Activated naive CD8-positive, alpha-beta T cell treated with anti-CD3 and anti-CD28 coated beads, Interleukin-2, amount 50 U/mL, for 24 hours (primary cell): ENCODE measurements at places on chromosomes 1 and 21.

GRCh38 chr1:227769047-227769935, 34.1 kb downstream of the SNAP47 start:
- no peak for DNase-seq

- DNase-seq: no peak
These were observed 9.5 kb downstream of the ATP6V1G3 start for GRCh38 chr1:198530953-198531352.

DNA sequence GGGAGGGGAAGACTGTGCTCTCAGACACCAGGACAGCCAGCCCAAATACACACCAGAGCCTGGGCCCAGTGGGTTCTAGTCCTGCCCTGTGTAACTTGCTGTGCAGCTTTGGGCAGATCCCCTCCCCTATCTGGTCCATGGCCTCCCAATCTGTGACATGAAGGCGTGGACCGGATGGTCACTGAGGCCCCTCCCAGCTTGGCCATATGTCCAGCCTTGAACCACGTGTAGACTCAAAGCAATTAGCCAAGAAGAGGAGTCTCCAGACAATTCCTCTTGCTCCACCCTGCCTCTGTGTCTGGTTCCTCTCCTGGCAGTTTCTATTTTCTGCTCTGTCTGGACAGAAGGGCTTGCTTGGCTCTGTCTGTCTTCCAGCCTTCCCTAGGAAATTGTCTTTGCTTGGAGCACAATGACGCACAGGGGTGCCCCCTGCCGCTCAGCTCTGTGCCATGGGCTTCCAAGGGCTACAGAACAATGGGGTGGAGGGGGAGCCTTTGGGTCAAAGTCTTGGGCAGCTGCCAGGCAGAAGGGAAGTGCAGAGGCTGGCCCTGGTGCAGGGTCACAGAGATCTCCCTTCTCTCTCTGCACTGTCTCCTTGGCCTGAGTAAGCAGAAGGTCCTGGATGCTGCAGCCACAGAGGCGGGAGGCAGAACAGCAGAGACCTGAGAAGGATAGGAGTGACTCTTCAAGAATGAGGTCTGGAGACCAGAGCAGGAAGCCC, 66.1 kb downstream of the TENT5C start:
- DNase-seq: no peak

- DNase-seq: no peak
These were observed 56.3 kb downstream of the DDR2 start for GRCh38 chr1:162688521-162688920.

DNA sequence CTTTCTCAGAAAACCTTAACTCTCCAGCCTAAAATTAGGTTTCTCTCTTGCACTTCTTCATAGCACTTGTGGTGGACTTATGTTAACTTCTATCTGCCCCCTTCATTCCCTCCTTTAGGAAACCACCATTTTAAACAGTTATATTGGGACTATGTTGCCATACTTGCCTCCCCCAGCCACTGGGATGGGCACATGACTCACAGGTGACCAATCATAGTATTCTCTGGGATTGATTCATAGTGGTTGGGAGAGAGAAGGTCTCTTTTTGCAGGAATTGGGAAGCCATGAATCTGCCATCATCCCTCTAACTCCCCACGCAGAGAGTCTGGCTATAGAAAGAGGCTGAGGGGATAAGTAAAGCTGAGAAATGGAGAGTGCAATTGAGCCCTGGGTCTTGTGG, 50.4 kb upstream of the NRDC start:
- no peak for DNase-seq

DNA sequence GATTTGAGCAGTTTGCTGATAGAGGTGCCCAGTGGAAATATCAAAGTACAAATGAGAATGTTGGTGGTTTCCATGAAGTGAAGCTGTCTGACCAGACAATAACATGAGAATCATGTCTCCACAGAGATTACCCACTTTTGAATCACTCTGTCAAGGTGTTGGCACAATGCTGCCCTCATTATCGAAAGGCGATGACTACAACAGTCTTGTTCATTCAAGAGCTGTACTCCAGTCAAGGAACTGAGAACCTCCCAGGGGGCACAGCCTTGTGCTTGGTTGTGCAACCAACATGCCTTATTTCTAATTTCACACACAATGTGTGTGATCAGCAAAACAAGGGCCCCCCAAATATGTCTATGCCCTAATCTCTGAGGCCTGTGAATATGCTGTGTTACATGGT, 35.7 kb downstream of the ETS2 start:
- DNase-seq: no peak

DNA sequence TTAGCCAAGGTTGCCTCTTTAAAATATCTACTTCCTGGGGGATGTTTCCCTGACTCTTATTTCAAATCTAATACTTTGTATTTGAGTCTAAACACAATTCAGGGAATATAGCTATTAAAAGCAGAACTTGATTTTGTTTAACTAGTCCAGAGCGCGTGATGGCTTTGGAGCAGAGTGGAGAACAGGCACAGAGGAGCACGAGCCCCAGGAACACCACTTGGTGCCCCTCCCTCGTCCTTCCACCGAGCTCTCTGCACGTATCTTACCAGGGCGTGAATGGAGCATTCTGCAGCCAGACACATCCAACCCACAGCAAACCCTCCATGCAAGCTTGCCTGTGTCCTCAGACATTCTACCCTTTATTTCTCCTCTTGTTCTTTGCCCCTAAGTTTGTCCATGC, 14.1 kb downstream of the KIF26B start:
- no peak for DNase-seq

DNA sequence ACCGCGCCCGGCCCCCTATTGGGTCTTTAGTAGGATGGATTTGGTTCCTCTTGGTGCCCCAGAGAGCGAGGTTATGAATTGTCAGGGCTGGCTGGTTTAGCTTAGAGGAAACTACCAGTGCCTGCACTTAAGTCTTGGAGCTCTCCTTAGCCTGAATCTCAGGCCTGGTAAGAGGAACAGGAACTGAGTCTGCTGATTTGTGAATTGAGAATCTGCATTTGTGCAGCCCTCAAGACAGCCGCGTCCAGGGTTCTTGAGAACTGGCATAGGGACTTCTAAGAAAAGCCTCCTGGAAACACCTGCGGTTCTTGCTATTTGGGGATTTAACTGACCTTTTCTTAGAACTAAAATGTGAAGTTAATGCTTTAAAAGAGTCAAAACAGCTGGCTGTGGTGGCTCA, 1.7 kb downstream of the NECAP2 start:
- no peak for DNase-seq

GRCh38 chr21:15660423-15660804, 69.4 kb upstream of the USP25 start:
- no peak for DNase-seq

GRCh38 chr1:6557597-6557996, 2.5 kb downstream of the TAS1R1 start:
- DNase-seq: no peak

DNA sequence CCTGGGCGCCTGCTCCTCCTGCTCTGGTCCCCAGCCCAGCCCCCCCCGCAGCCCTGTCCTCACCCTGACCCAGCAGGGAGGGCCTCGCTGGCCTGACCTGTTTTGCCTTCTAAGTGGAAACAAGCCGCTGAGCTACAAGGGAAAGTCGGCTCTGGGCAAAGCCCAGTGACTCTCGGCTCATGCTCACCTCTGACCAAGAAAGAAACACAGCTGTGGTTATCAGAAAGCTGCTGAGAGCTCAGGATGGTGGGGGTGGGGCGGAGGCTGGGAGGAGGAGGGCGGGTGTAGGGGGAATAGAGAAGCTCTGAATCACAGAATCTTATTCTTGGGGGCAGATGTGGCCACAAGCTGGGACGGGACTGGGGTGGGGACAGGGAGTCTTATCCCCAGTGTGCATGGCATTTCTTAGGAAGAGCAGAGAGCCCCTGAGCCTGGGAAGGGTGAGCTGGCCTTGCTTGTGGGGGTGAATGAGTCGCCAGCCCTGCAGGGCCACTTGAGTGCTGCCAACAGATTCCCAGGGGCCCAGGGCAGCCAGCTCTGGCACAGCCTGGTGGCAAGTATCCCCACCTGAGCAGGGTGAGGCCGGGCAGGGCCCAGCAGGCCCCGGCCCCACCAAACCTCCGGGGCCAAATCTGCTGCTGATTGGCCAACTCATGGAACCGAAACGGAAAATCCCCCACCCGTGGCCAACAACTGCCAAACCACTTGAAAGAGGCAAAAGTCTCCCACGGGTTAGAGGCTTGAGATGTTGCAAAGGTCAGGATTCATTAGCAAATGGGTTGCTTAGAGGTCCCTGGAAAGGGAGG, 120.6 kb downstream of the SPSB1 start:
- DNase-seq: peak; percentile 76

DNA sequence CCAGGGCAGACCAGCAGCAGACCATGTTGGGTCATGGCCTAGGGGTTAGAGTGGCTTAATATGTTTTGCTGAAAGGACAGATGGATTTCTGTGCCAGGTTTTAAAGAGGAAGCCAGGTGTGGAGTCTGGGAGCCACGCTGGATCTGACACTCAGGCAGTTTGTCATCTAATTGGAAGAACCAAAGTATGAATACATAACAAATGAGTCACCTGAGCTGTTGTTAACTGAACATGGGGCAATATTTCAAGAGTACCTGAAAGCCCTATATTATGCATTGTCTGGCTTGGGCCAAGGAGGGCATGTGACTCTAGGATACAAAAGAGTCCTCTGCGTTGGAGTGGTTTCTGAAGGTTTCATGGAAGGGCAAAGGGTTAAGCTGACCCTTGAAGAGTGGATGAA, 70.6 kb downstream of the LMO4 start:
- DNase-seq: no peak

- DNase-seq: no peak
These were observed 128.0 kb downstream of the ADAMTS1 start for GRCh38 chr21:26717146-26717739.

GRCh38 chr1:221937155-221937953, 195.5 kb upstream of the DUSP10 start:
- DNase-seq: no peak

DNA sequence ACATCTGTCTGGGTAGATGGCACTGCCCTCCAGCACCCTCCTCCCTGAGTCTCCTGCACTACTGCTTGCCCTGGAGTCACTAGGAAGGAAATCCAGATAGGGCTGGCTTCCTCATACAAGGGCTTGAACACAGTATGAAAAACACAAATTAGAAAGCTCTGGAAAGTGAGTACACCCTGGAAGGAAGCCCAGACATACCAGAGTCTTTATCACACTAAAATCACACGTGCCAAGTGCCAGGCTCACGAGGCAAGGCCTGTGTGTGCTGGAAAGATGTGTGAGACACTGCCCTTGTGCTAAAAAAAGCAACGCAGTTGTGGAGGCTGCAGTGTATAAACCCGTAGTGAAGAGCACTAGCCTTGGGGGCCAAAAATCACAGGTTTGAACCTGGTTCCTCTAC, 28.3 kb upstream of the S100A7 start:
- DNase-seq: no peak

GRCh38 chr1:166379447-166379846, 212.6 kb upstream of the FAM78B start:
- no peak for DNase-seq

- no peak for DNase-seq
These were observed 36.5 kb downstream of the ZMYND12 start for GRCh38 chr1:42419126-42419821.

- DNase-seq: no peak
These were observed 77.6 kb upstream of the CD1D start for GRCh38 chr1:158102881-158103674.

DNA sequence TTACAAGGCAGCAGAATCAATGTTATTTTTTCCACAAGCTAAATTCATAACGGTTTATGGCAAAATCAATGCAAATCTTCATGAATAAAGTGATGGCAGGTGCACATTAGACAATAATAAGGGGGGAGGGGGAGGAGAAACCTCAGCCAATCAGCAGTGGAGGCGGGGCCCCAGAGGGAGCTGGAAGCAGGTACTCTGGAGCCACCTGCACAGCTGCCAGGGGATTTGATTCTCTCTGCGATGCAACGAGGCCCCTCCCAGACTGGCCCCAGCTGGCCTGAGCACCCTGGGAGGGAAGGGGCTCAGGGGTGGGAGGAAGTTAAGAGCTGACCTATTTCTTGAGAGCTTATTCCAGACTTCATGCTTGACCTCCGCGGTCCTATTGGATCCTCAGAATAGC, 127.8 kb upstream of the IGSF21 start:
- no peak for DNase-seq

- DNase-seq: no peak
These were observed 40.6 kb upstream of the CLIC4 start for GRCh38 chr1:24704411-24705259.

DNA sequence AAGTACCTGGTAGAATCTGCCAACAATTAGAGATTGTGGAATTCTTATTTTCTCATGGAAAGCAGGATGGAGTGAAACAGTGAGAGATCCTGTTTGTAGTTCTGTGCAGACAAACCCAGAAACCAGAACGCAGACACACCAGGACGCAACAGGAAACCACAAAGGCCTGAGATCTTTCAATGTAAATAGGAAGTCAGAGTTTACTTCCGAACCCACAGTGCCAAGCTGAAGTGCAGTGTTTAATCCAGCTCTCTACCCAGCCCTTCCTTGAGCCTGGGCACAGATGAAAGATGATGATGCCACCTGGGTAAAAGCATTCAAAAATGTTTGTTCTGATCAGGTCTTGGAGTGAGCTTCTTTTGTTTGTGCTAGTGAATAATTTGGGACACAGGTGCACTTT, 244.2 kb upstream of the HOOK1 start:
- peak; percentile 8 for DNase-seq

- peak; percentile 37 for DNase-seq
These were observed 22.8 kb downstream of the CDC7 start for GRCh38 chr1:91523482-91523881.

DNA sequence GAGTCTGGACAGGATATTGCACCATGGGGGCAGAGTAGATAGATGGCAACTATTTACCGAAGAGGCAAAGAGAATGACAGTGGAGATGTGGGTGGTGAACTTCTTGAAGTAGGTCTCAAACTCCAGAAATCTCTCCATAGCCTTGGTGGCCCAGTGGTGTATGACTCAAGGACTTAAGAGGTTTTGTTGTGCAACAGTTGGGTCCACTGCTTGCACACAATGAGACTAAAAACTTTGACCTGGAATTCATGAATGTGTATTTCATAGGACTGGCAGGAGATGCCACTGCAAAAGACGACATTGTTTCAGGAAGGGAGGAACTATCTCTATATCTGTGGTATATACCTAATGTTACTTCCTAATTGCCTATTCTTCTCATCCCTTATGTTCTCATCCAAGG, 75.9 kb downstream of the ZSCAN20 start:
- DNase-seq: no peak

DNA sequence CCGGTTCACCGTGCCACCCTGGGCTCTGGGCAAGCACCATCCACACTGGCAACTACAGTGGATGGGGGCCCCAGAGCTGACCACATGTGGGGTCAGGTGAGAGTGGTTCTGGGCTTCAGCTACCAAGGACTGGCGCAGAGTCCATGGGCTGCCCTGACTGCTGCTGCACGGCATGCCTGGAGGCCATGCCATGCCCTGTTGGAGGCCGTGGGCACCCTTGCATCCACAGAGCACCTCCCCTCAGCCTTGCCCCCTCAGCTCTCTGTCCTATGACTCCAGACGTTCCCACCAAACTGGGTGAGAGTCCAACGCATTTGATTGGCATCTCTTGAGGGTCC, 15.5 kb downstream of the MORN1 start:
- DNase-seq: no peak
